ENCODE measurements at places on chromosomes 3 and 15.

- no peak for DNase-seq
These were observed 42.0 kb upstream of the IMPG2 start for GRCh38 chr3:101362406-101362805.

DNA sequence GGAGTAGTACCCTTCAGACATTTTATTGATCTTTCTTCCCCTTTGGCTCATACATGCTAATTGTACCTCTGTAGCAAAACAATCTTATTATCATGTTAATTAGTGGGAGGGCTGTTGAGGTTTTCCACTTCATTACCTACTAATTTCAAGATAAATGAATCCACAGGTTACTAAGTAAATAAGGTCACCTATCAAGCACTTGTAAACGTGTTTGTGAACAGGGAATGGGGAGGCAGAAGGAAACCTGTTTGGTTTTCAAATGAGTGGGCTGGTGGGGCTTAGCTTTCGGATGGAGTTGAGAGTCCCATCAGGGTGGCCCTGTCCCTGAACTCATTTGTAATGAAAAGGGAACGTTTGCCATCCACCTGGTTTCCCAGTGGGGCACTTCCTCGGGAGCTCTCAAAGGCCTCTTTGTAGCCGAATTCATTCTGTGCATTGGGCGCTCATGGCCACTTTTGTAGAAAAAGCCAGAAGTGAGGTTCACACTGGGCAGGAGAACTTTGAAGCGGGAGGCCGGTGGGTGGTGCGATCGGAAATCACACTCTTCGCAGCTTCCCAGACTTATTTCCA, 419.8 kb upstream of the NR2F2 start:
- no peak for DNase-seq

- DNase-seq: no peak
These were observed 690.2 kb upstream of the DPPA4 start for GRCh38 chr3:110027446-110028080.

GRCh38 chr3:28597452-28597851, 248.8 kb upstream of the AZI2 start:
- no peak for DNase-seq

DNA sequence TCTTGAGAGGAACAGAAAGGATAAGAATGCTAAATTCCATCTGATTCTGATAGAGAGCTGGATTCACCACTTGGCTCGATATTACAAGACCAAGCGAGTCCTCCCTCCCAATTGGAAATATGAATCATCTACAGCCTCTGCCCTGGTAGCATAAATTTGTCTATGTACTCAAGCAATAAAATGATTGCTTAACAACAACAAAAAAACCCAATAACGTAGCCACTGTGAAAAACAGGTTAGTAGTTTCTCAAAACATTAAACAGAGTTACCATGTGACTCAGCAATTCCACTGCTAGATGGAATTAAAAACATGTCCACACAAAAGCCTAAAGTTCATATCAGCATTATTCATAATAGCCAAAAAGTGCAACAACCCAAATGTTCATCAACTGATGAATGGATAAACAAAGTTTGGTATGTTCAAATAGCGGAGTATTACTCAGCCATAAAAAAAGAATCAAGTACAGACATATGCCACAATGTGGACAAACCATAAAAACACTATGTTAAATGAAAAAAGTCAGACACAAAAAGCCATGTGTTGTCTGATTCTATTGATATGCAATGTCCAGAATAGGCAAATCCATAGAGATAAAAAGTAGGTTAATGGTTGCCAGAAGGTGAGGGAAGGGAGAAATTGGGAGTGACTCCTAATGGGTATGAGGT, 16.8 kb downstream of the BCL2L10 start:
- no peak for DNase-seq

DNA sequence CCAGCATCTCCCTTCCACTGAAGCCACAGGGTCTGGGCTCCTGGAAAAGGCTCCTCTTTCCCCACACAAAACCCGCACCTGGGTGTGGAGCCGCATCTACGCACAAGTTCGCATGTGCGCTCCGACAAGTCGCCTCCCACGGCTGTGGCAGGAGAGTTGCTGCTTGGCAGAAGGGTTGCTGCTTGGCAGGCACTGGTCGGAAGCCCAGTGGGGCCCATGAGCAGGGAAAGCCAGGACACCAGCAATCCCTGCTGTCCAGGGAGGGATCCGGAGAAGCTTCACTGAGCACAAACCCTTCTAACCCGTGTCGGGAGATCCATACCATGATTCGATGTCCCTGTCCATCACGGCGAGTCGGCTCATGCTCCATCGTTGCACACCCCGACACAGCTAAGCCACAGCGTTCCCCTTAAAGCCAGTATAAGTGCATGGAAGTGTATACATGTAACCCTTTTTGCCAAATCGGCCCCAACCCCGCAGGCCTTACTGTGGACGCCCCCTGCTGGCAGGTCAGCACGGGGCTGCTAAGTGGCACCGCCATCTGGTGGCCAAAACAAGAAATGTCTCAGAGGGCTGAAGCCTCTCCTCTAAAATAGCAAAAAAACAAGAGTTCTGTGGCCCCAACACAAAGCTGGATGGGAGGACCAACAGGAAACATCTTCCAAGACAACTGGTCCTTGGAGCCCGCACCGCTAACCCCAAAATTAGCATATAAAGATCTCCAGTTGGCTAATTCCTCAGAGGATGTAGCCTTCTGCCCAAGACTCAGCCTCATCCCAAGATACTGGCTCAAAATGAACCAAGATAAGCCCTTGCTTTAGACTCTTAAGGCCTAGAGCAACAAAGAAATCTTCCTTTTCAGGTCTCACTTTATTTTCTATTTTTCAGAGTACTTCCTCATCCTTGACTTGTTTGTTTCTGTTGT, 8.3 kb downstream of the ANKRD63 start:
- peak; percentile 80 for DNase-seq

DNA sequence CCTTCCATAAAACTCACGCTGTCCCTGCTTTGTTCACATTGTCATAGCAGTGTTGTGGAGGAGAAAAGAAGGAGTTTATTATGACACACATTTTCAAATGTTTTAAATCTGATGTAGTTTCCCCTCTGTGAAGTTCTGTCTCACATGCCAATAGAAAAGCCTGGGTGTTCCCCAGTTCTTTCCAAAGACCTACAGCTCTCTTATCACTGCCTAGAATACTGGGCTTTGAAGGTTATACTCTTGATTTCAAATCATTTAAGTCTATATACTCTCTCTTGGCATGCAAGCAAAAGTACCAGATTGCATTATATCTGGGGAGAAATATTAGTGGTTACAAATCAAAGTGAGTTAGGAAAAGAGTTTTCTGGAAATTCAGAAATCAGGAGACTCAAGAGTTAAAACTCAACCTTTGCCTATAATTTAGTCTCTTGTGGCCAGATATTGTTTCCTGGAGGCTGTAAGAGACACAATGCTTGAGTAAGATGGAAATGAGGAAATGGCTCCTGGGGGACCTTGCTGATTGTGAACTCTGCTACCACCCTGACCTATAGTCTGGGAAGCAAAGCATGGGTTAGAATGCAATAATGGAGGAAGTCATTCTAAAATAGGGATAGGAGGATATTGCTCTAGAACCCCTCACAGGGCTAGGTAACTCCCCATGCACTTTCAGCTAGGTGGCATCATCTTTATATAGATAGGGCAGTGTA, 182.8 kb downstream of the KCNAB1 start:
- no peak for DNase-seq

DNA sequence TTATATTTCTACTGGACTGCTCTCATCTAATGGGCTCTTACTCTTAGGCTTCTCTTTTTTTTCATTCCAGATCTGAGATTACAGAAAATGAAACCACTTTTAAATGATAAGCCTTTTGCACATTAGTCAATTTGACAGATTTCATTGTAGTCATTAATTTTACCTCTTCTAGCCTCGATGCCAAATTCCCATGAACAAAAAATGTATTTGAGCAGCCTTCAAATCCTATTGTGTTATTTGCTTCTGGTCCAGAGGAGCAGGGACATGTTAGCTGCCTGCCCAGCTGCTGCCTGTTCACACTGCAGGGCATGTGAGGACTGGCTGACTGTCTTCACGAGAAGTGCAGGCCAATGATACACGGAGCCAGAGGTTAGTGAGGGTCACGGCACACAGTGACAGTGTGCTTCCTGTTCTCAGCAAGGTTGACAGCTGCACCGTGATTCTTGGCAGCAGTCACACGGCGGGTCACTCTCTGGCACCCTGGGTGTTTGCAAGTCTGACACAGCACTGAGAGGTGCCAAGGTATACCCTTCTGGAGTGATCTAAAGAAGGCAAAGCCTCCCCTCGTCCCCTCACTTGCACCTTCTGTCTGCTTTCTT, 40.8 kb downstream of the KAT2B start:
- no peak for DNase-seq

- DNase-seq: no peak
These were observed 11.7 kb upstream of the ZNF774 start for GRCh38 chr15:90340345-90340744.

GRCh38 chr15:89328398-89329254, 6.0 kb downstream of the POLG start:
- DNase-seq: no peak

DNA sequence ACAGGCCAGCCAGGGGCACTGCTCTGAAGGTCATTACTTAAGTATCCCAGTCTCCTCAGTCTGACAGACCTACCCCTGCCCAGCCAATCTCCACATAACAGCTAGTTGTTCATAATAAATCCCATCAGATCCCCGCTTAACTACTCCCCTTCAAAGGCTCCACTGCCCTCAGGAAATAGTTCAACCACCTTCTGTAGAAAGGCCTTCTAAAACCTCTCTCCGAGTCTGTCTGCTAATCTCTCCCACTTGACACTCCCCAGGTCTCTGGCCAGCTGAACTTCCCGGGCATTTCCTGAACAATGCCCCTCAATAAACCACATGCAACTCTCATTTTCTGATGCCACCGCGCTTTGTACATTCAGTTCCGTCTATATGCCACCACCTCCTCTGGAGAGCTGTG, 6.0 kb downstream of the PRC1 start:
- no peak for DNase-seq

DNA sequence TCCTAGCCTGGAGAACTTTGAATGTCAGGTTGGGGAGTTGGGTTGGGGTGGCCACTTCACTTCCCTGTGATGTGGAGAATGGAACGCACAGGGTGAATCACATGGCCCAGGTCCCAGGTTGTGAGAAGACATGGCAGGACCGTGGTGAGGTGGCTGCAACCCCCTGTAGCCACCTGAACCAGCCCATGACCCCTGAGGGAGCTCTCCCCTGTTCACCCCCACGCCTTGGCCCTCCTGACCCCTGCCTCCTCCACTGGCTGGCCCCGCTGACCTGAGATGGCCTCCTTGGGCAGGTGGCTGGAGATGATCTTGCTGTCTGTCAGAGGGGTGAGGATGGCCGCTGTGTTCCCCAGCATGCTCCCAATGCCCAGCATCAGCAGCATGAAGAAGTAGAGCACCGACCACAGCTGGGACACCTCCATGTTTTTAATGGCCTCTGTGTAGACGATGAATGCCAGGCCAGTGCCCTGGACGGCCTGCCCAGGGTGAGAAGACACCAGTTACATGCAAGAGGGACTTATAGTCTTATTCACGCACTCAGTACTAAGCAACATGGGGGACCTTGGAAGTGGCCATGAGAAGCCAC, 31.0 kb downstream of the SLC6A20 start:
- no peak for DNase-seq

GRCh38 chr15:85337425-85338074, 42.9 kb upstream of the AKAP13 start:
- no peak for DNase-seq

DNA sequence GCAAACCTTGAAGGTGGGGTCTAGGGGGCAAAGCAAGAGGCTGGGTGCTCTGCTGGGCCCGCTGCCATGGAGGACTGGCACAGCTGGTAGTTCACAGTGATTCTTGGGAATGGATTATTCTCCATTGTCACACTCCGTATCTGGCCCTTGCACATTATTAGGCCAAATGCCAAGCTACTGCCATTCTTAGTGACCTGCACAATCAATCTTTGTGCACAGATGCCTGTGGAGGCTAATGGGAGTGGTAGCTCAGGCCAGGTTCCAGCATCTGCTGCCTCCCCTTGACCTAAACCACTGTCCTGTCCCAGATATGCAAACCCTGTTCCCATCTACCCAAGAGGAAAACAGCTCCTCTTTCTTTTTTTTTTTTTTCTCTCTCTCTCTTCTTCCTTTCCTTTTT, 67.5 kb downstream of the TIPARP start:
- no peak for DNase-seq

DNA sequence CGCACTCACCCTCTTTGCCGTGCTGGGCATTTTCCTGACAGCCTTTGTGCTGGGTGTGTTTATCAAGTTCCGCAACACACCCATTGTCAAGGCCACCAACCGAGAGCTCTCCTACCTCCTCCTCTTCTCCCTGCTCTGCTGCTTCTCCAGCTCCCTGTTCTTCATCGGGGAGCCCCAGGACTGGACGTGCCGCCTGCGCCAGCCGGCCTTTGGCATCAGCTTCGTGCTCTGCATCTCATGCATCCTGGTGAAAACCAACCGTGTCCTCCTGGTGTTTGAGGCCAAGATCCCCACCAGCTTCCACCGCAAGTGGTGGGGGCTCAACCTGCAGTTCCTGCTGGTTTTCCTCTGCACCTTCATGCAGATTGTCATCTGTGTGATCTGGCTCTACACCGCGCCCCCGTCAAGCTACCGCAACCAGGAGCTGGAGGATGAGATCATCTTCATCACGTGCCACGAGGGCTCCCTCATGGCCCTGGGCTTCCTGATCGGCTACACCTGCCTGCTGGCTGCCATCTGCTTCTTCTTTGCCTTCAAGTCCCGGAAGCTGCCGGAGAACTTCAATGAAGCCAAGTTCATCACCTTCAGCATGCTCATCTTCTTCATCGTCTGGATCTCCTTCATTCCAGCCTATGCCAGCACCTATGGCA, 41.1 kb upstream of the CSTA start:
- DNase-seq: no peak

GRCh38 chr15:99096173-99096893, 8.5 kb upstream of the SYNM start:
- no peak for DNase-seq

Measured in T follicular helper cell (primary cell).